ENCODE measurements at places on chromosomes 7 and 10. TPM values are rescaled to one million over a fixed set of nuclear protein-coding genes. Genes with fewer than 3 reads are reported as not detected.

DNA sequence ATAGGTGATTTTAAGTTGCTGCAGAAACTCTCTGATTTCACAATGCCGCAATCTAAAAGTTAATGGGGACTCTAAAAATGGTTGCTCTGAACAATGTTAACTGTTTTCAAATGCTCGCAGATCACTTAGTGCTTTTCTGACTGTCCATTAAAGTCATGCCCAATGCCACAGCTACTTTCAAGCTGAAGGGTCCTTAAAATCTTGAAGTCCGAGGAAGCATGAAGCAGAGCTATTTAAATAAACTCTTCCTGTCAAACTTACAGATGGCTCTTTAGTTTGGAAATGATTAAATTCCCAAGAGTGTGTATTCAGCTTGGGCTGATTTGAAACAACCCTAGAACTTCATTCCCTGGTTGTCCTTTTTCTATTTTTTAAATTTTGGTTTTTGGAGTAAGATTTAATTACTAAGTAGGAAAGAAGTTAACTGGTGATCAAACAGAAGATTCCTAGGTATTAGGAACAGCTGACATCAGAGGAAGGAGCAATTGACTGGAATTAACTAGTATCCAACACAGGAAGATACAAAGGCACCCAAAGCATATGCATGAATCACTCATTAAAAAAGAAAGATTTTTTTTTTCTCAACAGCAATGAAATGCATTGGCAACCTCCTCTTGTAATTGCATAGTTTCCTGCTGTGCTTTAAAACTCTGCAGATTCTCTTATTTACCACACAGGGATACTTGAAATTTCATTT is 105.1 kb downstream of the NRP1 start:
- no peaks in the 10 kb centered on the region for H3K4me1 ChIP-seq
- H3K4me3 ChIP-seq = no peak overlapping the region
- no peak overlapping the region for H3K27ac ChIP-seq
- H3K36me3 ChIP-seq = no peaks in the 10 kb centered on the region
- no peaks in the 10 kb centered on the region for H3K27me3 ChIP-seq
- no peak for DNase-seq

The CUEDC2 gene
- total RNA-seq = 30.2 TPM

DNA sequence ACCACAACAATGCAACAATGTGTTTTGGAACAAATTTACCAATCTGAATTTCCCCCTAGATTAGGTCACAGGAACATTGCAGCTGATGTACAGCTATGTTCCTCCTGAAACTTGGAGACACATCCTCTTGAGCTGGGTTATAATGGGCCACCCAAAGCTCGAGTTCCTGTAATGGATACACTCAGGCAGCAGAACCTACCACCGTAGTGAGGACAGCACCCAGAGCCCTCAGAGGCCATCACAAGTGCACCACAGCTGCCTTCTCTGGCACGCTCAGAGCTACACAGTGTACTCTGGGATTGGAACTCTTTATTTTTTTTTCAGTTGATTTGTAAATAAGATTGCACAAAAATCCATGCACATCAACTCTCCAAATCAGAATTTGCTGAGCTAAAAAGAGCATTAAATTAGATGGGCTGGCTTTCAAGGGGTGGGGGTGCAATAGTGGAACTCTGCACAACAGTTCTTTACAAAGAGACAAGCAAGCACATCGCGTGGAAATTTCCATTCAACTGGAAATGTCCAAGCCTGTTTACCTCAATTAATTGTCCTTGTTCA is 56.7 kb downstream of the EGFR start:
- H3K36me3 ChIP-seq = no peaks in the 10 kb centered on the region
- peaks cover 27% of the 10 kb centered on the region for H3K4me1 ChIP-seq
- no peak overlapping the region for H3K27ac ChIP-seq
- peak; percentile 40 for DNase-seq

- no peak overlapping the region for H3K4me3 ChIP-seq
- H3K4me1 ChIP-seq = peaks cover 4% of the 10 kb centered on the region
- no peak overlapping the region for H3K27ac ChIP-seq
- H3K27me3 ChIP-seq = no peaks in the 10 kb centered on the region
These were observed 6.1 kb downstream of the DOCK1 start for GRCh38 chr10:126911301-126911700.

DNA sequence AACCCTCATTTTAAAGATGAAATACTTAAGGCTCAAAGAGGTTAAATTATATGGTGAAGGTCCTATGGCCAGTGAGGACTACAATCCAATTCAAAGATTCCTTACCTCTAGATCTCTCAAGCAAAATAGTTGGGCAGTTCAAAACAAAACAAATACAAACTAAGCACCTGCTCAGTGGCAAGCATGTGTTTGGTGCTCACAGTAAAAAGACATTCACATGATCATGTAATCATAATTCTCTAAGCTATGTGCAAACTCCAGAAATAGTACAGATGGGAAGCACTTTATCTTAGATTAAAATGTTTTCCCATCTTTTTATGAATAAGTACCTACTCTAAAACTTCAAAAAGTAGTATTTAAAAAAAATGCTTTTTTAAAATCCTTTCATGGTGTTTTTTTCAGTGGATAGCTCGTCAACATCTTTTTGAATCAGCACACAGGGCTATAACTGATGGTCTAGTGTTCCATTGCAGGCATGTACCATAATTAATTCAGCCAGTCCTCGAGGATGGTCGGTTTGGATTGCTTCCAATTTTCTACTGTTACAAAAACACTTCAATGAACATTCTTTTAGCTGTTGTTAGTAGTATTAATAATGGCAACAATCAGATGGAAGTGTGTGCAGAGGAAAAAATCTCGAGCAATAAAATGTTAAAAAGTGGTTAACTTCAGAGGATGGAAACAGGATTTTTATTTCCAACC is 58.4 kb downstream of the CHCHD3 start:
- no peak overlapping the region for H3K27ac ChIP-seq
- H3K4me3 ChIP-seq = no peak overlapping the region
- no peaks in the 10 kb centered on the region for H3K36me3 ChIP-seq
- H3K27me3 ChIP-seq = no peaks in the 10 kb centered on the region
